Caudate nucleus (tissue), 63 donors: ENCODE measurements at places on chromosomes 1 and 21.

GRCh38 chr1:223462047-223462630 lies 68.9 kb downstream of the CCDC185 start:
- DNase-seq, result no peak

DNA sequence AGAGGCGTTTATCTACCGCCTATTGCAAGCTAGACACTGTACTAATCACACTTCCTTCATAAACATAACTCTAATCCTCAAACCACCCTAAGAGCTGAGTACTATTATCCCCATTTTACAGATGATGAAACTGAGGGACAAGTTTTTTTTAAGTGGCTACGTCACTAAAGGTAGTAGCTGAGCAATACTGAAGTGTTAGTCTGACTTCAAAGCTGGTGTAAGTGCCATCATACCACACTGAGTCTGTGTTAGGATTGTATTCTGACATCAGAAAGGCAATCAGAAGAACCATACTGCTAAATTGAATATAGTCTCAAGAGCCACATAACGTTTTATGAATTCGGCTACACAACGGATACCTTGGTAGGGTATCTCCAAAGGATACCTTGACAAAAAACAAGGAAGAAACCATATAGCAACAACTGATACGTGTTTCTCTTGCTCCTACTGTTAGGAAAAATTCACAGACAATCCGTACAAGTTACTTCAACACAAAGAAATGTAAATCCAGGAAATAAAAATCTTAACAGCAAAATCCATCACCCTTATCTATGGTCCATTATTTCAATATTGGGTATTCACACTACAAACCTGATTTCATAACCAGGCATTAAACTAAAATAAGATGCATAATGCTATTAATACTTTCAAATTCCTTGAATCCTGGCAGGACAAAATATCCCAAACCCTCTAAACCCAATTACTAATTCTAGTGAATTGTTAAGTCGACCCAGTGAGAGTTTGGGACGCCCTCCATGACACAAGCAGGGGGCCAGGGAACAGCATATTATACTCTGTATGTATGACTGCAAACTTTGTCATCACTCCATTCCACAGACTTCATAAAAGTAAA lies 1.6 kb downstream of the TP53BP2 start:
- DNase-seq, result no peak

- DNase-seq, result no peak
These were observed 392 bp upstream of the TAGLN2 start for GRCh38 chr1:159925719-159926078.

GRCh38 chr1:201734786-201735185 lies 94.2 kb upstream of the IPO9 start:
- DNase-seq, result no peak

- no peak for DNase-seq
These were observed 18.5 kb upstream of the GBP3 start for GRCh38 chr1:89041119-89041641.

DNA sequence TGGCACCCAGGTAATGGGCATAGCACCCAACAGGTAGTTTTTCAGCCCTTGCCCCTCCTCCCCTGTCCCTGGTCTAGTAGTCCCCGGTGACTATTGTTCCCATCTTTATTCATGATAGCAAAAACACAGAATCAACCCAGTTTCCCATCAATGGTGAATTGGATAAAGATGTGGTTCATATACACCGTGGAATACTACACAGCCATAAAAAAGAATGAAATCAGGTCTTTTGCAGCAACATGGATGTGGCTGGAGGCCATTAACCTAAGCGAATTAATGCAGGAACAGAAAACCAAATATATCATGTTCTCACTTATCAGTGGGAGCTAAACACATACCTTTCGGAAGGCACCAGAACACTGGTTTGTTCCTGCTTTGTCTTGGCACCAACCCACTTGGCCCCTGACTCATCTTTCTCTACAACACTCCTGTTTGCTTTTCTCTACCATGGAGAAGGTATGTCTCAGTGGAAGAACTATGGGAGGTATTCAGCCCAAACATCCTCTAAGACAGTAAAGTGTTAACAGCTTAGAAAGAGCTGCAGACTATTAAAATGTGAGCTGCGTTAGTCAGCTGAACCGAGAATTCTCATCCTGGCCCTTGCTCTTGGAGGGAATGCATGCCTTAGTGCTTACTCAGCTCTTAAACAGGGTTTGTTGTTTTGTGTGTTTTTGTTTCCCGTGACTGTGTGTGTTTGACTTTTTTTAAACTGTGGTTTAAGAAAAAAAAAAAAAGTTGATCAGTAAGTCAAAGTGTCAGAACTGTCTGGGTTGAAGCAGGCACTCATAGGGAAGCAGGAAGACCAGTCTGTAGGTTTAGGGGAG lies 203.0 kb downstream of the TOMM20 start:
- DNase-seq, result no peak

DNA sequence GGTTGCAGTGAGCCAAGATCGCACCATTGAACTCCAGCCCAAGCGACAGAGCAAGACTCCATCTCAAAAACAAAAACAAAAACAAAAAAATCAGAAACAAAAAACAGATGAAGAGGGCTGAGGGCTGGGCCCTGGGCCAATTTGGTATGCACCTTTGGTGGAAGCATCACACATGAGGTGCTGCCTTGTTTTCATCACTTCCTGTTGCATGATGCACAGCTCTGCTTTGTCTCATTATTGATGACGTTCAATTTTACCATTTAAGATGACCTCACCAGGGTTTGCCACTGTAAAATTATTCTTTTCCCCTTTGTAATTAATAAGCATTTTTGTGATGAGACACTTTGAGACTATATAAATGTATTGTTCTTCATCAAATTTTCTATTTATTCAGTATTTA lies 9.8 kb upstream of the IFNAR2 start:
- no peak for DNase-seq

DNA sequence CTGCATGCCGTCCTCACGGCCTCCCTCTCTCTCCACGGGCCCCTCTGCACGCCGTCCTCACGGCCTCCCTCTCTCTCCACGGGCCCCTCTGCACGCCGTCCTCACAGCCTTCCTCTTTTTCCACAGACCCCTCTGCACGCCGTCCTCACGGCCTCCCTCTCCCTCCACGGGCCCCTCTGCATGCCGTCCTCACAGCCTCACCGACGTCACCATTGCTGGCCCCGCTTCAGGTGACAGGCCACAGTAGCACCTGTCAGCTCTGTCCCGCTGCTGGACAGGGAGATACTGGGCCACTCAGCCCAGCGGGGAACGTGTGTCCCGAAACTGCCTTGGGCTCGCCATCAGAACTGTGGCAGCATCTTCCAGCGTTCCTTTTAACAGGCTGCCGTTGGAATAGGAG lies 82.8 kb upstream of the COL6A1 start:
- DNase-seq, result no peak

DNA sequence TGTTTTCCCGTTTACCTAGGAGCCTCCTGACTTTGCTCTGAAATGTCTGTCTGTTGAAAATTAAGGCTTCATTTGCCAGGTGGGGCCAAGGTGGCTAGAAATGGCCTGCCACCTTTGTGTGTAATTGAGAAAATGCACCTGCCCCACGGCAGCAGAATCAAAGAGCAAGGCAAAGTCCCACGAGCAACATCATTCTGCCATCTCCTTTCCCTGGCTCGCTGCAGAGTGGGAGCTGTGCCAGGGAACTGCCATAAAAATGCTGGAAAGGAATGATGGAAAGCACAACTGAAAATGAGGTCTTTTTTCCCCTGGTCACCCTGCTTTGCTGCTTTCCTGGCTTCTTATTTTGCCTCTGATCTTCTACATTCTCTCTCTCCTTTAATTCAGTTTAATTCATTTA lies 5.5 kb upstream of the OLFML2B start:
- DNase-seq, result no peak

- DNase-seq, result no peak
These were observed 2.6 kb downstream of the PTTG1IP start for GRCh38 chr21:44870748-44871495.

DNA sequence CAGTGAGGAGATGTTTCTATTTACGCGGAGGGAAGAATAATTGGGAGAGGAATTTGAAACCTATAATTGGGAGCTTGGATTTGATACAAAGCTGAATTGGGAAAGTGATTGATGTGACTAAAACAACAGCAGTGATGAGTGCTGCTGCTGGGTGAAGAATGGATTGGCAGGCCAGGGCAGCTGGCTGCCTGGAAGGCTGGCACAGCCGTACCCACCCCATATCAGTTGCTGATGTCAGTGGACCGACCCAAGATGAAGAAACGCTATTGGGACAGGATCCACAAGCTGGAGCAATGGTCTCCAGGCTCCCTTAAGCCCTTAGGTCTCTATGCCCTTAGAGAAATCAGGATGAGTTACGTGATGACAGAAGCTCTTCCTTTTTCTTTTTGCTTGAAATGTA lies 47.4 kb downstream of the GRIK1 start:
- DNase-seq, result no peak
